ENCODE measurements at places on chromosomes 7 and 10.
A peak's percentile ranks its signal among the peaks of the same experiment; 100 is the strongest.

DNA sequence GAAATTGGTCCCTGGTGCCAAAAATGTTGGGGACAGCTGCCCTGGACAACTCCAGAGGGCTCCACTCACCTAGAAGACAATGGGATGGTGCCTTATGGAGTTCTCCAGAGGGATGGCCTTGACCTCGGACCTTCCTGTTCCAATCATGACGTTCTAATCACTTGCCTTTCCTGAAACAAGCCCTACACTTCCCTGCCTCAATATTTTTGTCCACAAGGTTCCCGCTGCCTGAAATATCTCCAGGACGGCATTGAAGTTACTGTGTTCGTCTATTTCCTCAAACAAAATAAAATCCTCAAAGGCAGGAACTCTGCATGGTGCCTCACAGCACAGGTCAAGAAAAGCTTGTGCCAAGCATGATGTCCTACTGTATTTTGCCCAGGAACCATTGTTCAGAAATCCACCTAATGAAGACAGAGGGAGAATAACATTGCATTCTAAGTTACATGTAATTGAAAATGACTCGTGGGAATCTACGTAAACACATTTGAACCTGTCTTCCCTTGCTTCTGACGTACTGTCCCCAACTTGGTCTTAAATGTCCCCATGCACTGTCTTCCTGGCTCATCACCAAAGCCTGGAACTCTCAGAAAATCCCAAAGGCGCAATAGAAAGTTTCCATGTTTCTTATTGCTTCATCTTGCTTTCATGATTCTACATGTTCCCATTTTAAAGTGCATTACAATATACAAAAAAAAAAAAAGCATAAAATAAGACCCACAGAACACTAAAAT, 342.3 kb upstream of the NRP1 start:
- no peak for DNase-seq

DNA sequence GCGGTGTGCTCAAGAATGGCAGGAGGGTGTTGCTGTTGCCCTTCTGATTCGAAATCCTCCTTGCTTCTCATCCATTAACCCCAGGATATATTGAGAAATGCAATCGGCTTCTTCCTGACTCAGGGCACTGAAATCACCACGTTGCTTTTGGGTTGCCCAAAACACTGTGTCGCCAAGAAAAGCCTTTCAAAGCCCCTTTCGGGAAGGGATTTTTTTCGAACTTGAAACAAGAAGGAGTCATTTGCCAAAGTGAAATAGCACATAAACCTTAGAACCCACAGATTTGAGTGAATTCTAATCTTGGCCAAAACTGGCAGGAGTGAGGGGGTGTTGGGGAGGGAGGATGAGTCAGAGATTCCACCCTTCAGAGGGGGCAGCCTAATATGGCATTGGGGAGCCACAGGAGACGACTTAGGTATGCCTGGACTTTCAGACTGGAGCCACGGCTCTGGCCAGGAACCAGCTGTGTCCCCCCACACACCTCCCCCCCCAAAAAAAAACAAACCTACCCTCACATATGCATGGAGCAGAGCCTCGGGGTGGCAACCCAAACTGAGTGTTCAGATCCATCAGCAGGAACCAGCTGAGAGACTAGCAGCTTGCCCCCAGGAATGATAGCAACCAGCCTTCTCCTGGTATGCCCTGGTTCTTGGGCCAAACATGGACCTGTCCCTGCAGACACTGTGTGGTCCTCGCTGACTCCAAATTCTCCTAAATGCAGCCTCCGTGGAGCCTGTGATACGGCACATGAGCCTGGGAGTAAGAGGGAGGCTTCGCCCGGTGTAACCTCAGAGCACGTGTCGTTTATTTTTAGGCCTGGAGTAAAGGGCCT, 138.4 kb downstream of the FGFR2 start:
- no peak for DNase-seq

GRCh38 chr10:133110133-133110532, 22.4 kb downstream of the ADGRA1 start:
- no peak for DNase-seq

- DNase-seq, result no peak
These were observed 8.8 kb downstream of the TM9SF3 start for GRCh38 chr10:96578022-96578421.

GRCh38 chr7:47873762-47874161, 74.5 kb downstream of the PKD1L1 start:
- peak; percentile 25 for DNase-seq

GRCh38 chr7:76428868-76429805, 4.4 kb downstream of the ZP3 start:
- DNase-seq, result peak; percentile 34

GRCh38 chr10:70729763-70730357, 55.3 kb downstream of the TBATA start:
- no peak for DNase-seq

DNA sequence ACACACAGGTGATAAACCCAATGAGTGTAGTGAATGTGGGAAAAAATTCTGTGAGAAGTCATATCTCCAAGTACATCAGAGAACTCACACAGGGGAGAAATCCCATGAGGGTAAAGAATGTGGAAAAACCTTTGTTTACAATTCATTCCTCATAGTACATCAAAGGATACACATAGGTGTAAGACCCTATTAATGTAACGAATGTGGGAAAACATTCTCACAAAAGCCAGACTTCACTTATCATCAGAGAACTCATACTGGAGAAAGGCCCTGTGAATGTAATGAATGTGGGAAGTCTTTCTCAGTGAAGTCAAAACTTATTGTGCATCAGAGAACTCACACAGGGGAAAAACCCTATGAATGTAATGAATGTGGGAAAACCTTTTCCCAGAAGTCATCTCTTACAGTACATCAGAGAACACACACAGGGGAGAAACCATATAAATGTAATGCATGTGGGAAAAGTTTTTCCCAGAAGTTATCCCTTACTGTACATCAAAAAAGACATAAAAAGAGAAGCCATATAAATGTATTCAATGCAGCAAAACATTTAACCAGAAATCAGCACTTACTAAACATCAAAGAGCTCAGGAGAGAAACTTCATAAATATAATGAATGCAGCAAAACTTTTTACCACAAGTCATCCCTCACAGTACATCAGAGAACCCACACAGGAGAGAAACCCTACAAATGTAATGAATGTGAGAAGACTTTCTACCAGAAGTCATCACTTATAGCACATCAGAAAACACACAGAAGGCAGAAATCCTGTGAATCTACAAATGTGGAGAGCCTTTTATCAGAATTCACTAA, 49.8 kb downstream of the ZNF239 start:
- no peak for DNase-seq

DNA sequence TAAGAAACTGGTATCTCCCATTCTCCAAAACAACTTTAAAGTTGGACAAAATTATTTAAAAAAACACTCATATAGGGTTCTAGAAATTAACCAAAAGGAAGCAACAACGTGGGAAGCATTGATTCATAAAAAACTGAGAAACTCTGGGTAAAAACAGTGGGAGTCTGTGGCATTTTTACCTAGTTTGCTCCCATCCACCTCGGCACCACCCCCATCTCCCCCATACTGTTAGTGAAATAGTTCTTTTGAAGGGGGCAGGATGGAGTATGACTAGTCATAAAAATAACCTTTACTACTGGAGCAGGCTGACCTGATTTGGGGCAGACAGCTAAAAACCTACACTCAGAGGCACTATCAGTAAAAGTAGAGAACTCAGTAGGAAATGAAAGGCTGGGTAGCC, 123.2 kb downstream of the AVL9 start:
- DNase-seq, result no peak

DNA sequence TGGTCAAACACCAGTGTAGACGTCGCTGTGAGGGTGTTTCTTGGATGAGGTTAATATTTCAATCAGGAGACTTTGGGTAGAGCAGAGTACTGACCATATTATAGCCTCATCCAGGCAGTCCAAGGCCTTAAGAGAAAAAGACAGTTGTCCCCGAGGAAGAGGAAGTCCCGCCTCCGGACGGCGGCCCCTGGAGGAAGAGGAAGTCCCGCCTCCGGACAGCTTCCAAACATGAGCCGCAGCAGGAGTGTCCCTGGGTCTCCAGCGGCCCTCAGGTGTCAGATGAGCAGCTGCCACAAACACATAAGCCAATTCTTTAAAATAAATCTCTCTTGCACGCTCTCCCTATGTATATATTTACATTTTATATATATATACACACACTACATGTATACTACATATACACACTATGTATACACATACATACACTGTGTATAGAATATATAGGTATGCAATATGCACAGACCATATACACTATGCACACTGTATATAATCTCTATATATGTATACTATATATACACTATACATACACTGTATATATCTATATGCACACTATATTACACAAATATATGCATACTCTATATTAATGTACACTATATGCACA, 37.5 kb downstream of the PWWP2B start:
- no peak for DNase-seq

DNA sequence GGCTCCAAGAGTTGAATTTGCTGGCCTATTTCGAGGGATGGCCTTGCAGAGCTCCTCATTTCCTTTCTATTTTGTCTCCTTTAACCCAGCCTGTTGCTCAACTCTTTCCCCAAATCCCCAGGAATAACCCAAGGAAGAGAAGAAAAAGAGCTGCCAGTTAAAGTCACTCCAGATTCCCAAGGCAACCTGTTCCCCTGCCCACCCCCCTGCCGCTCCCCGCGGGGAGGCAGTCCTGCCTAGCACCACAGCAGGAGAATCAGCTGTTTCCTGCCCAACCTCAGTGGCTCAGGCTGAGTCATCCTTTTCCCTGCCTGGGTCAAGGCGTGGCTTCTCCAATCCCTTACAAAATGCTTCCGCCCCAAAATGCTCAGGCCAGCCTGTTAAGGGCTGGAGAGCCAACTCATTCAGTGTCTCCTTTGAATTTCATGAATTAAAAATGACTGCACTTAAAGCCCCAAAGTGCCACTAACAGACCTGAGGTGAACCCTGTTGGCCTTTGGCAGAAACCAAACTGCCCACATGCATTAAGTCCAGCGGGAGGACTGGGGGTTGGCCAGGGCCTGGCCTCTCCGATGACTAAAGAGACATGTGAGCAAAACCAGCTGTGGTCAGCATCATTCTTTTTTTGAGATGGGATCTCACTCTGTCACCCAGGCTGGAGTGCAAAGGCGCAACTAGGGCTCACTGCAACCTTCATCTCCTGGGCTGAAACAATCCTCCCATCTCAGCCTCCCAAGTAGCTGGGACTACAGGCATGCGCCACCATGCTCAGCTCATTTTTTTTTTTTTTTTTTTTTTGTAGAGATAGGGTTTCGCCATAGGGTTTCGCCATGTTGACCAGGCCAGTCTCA, 83.2 kb upstream of the KIF5B start:
- DNase-seq, result peak; percentile 97

GRCh38 chr7:123916240-123916724, 8.8 kb upstream of the SPAM1 start:
- DNase-seq, result peak; percentile 7

DNA sequence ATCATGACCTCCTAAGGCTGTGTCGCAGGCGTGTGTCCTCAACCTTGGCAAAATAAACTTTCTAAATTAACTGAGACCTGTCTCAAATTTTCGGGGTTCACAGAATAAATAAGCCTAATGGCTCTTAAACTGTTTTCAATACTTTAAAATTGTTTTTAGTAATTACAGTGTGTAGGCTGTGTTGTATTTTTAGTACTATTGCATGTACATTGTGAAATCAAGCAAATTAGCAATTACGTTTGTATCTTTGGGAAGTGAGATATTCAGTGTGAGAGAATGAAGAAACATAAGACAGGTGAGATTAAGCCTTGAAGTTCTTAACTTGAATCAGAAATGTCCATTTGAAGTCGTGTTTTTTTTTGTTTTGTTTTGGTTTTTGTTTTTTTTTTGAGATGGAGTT, 4.8 kb upstream of the AKR1B10 start:
- no peak for DNase-seq

- peak; percentile 12 for DNase-seq
These were observed 322.8 kb upstream of the ANKRD30A start for GRCh38 chr10:36802490-36803153.

- DNase-seq, result peak; percentile 84
These were observed 177.4 kb downstream of the NRP1 start for GRCh38 chr10:33157103-33157502.

DNA sequence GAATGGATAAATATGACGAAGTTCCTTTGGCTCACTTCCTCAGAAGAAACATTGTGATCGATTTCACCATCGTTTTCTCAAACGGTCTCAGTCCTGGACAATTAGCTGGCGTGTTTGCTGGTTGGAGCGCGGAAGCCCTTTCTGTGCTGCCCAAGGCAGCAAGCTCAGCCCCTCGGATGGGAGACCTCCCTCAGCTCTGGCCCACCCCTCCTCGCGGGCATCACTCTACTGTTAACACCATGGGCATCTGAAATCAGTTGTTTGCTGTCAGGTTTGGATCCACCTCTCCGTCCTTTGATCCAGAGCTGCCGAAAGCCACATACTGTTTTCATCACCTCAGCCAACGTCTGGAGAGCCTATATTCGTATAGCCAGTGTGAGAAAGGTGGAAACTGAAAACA, 68.2 kb downstream of the C10orf143 start:
- DNase-seq, result no peak

DNA sequence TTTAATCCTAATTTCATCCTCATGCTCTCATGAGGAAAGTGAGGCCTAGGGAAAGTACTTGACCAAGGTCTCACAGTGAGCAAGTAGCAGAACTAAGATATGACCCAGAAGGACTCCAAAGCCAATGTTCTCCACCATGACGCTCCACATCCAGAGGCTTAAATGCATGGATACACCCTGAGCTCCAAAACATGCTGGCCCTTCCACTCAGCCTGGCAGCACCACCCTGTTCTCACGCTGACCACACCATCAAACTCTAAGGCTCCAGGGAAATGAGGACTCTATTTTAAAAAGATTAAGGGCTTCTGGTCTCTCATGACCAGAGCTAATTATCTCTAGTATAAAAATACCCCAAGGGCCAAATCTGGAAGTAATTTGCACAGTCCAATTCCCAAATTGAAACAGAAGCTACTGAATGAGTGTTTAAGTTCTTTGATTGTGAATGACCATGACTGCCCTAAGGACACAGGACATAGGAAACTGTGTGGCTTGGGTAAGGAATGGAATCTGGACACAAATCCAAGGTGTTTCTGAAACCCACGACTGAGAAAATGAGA, 71.1 kb upstream of the ABLIM1 start:
- DNase-seq, result no peak

DNA sequence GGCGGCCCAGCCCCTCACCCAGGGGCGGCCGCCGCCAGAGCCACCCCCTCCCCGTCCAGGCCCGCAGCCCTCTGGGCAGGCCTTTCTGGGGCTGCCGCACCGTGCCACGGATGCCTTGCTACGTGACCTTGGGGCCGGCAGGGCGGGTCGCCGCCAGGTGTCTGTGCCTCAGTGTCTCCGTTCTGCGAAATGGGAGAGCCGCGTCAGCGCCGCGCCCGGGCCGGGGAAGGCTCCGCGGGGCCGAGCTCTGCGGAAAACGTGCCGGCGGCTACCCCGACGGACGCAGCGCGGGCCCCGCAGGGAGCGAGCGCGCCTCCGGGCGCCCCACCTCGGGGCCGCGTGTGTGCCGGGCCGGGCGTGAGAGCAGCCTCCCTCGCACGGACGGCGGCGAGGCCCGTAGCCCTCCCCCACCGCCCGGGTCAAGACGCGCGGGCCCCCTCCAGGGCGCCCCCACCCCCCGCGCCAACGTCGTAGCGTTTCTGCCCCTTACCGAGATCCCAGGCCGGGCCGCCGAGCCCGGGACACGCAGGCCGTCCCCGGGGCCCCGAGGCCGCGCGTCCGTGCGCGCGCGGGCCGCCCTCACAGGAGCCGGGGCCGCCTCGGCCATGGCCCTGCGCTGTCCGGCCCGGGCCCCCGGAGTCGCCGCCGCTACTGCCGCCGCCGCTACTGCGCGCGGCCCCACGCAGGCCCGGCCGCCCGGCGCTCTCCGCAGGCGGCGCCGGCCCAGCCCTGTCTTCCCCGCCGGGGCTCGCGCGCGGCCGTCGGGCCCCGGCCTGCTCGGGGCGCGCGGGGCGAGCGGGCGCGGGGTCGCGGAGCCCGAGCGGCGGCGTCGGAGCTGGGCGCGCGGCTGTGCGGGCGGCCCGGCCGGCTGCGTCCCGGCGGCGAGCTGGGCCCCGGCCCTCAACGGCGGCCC, 1.1 kb downstream of the ZNF777 start:
- DNase-seq, result no peak

Measured in fibroblast of mammary gland (primary cell).